ENCODE measurements at places on chromosomes 7 and 10.

DNA sequence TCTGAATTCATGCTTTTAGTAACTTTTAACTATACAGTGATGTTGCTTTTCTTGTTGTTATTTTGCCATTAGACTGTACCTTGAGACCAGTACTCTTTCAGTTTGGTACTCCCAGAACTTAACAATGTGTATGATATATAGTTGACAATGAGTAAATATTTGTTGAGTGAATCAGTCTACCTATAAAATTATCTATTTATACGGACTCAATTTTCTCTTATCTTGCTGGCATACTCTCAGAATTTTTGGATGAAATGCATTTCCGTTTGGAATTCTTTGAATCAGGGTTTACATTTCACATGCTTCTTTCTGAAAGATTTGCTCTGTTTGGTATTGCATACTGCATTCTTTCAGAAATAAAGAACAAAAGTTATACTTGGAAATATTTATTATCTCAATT, 47.8 kb upstream of the LRRC17 start:
- no peak for DNase-seq

DNA sequence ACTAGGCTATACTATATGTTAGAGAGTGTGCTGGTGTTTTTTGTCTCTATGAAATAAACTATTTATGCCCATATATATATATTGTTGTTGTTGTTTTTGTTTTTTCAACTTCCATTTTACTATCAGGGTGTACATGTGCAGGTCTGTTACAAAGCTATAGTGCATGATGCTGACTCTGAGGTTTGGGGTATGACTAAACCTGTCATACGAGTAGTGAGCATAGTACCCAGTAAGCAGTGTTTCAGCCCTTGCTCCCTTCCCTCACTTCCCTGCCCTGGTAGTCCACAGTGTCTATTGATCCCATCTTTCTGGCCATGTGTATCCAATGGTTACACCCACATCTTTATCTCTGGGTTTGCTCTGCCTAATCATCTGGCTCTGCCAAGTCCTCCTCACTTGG, 101.8 kb downstream of the FAS start:
- no peak for DNase-seq

GRCh38 chr10:61410353-61411070, 42.7 kb downstream of the TMEM26 start:
- DNase-seq, result no peak

- no peak for DNase-seq
Measured at GRCh38 chr7:40509287-40509996, 374.6 kb downstream of the SUGCT start.

GRCh38 chr10:3786295-3787015, 1.4 kb upstream of the KLF6 start:
- DNase-seq, result no peak

DNA sequence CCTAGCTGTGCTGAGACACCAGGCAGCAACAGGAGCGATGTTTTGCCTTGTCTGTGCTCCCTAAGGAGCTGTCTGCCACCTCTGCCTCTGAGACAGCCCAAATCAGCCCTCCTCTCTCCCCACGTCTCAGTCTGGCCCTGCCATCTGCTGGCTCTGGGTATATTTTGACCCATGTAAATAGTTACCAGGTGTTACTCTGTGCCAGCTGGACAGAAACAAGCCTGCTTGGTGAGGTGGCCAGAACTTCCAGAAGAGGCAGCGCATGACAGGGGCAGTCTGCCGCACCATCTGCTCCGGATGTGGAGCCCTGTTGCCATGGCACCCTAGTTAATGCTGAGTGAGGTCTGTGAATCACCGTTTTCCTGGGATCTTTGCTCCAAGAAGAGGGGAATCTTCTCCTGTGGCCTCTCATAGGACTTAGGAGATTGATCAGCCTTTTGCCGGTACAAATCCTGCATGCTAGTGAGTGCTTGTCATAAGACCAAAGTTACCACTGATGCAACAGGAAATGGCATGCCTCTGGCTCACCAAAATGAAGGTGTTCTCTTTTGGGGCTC, 31.8 kb downstream of the GSTO2 start:
- DNase-seq, result peak; percentile 18

DNA sequence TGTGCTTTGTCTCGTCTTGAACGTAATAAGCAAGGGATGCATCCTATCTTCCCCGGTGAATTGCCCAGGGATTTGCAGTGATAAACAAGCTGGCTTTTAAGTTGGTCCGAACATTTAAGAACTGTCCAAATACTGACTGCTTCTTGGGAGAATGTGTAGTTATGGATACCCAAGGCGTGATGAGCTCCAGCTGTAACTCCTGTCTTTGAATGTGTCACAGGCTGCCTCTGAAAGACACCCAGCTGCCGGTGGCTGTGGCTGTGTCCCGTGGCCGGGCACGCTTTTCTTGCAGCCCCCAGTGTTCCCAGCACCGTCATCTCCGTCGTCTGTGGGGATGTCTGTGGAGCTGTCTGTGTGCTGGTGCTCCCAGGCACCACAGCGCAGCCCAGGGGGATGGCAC, 118.1 kb downstream of the GLRX3 start:
- no peak for DNase-seq

- no peak for DNase-seq
Measured at GRCh38 chr7:152894295-152895170, 135.0 kb downstream of the ACTR3B start.

- no peak for DNase-seq
Measured at GRCh38 chr7:108561047-108561619, 8.4 kb downstream of the THAP5 start.

GRCh38 chr10:117539903-117540639, 2.5 kb upstream of the EMX2 start:
- no peak for DNase-seq

DNA sequence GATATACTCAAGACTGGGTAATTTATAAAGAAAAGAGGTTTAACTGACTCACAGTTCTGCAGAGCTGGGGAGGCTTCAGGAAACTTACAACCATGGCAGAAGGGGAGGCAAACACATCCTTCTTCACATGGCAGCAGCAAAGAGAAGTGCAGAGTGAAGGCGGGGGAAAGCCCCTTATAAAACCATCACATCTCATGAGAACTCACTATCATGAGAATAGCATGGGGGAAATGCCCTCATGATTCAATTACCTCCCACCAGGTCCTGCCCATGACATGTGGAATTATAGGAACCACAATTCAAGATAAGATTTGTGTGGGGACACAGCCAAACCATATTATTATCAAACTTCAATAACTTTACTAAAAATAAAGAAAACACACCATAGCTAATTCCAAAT, 30.4 kb upstream of the JAZF1 start:
- DNase-seq, result no peak

DNA sequence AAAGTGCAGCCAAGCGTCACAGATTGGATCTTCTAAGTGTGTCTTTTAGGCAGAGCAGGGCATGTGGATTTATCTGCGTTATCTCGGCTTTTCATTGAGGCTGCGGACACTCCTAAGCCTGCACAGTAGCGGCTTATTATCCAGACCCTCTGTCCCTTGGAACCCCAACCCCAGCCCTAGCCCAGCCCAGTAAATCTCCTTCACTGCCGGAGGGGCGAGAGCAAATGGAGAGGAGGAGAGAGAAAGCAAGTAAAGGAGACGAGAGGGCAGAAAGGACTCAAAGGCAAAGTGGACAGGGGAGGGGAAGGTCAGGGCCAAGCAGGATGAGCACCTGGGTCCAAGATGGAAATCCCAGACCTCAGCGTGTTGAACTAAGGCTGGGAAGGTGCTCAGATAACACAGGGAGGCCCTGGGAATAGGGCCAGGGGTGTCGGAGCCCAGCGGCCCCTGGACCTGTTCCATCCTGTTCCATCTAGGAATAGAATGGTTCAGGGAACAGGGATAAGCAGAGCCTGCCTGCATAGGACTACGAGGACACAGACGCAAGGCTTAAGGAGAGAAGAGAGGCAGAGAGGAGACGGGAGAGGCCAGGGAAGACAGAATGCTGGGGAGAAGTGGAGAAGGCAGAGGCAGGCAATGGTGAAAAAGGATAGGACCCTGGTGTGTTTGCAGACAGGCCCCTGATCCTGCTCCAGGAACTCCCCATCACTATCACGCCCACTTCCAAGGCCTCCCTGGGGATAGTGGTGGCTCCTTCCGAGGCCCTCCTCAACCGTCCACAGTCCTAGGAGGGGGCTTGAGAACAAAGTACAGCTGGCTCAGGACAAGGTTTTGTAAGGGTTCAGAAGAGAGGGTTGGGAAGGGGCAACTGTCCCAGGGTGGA, 99.6 kb downstream of the CHST15 start:
- no peak for DNase-seq

GRCh38 chr7:2661602-2662272, 26.3 kb upstream of the AMZ1 start:
- DNase-seq, result no peak

DNA sequence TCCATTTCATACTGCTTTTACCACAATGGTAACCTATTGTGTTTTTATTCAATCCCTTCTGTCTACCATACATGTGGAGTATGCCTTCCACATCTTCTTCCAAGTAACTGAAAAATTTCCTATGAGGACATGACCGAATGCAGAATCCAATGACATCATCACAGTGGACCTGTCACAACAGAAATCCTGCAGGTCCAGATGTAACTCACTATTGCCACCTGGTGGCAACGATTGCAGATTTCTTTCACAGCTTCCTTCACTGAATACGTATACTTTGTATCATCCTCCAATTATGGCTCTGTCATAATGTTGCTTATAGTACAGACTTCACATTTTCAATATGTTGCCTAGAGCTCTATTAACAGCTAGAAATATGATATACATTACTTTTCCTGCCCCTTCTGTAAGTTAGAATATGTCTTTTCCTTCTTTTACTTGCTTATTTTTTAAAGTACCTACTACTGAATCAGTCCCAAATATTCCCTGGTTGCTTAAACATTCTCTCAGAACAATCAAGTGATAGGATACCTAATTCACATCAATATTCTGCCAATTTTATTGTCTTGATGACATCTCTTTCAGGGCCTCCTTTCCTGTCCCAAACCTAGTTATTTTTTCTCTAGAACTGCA, 45.4 kb downstream of the SLC13A1 start:
- no peak for DNase-seq

GRCh38 chr7:28408105-28408959, 4.0 kb upstream of the CREB5 start:
- DNase-seq, result no peak

DNA sequence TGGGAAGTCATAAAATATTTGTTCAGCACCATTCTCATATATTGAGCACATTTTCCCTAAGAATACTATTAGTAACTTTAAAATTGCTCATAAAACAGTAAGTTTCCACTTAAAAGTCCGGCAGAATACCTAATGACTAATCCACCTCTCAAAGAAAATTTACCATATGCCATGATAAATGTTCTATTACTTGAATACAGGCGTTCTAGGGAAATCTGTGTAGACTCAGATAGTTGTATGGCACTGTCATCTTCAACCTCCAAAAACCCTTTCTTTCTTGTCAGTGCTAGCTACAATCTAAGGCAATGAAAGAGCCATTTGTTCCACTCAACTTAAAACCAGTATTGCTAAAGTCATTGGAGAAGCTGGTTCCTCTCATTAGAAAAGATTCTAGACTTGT, 7.3 kb downstream of the GPR37 start:
- DNase-seq, result no peak

- DNase-seq, result no peak
Measured at GRCh38 chr7:135803143-135803542, 54.5 kb upstream of the FAM180A start.

DNA sequence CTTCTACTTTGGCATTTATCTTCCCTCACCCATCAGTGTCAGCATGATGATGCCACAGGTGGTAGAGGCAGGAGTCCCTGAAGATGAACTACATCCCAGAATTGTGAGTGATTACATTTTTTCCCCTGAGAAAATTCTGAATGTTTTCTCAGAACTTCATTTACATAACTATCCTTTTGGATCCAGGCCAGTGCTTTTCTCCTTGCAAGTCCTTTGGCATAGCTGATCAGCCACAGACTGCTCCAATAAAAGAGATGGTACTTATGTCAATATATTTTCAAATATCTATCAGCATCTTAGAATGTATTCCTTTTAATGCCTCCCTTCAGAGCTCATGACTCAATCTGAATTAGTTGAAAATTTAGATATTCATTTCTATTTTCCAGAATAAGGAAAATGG, 135.5 kb downstream of the IQUB start:
- no peak for DNase-seq

- DNase-seq, result no peak
Measured at GRCh38 chr7:120467676-120468075, 194.7 kb downstream of the KCND2 start.

DNA sequence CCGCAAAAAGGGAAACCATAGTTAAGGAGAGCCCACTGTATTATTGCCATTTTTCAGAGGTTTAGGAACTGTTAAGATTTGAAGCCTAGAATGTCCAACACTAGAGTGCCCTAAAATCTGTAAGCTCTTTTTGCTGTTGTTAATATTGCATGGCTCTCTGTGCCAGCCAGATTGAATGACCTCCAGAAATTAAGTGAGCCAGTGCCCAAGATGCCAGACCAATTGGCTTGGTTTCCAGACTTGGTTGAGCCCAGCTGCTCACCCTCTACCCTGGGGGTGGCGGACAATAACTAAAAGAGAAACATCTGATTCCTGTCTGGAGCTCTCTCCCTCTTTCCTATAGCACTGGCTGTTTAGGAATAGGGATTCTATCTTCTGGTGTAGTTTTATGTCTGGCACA, 340.1 kb downstream of the PHF14 start:
- no peak for DNase-seq

- DNase-seq, result no peak
Measured at GRCh38 chr7:17681965-17682364, 258.3 kb downstream of the SNX13 start.

GRCh38 chr10:91944880-91945630, 21.5 kb downstream of the BTAF1 start:
- DNase-seq, result no peak

DNA sequence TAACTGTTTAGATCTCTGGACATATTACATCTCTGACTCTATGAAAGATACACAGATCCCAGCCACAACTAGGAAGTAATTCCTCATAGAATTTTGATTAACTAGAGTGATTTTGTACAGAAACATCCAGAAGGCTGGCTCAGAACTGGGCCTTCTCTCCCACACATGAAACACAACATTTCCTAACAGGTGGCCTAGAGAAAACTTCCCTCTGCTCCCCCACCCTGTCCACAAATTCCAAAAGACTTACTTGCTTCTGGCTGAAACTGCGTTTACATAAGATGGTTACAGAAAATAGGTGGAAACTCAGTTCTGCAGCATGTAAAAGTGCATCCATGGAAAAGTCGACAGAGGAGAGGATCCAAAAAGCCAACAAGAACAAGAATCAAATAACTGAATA, 132.9 kb downstream of the FZD1 start:
- DNase-seq, result no peak

GRCh38 chr10:30491916-30492515, 58.0 kb downstream of the MAP3K8 start:
- no peak for DNase-seq

- no peak for DNase-seq
Measured at GRCh38 chr7:114649689-114650088, 235.1 kb downstream of the FOXP2 start.

GRCh38 chr7:19491371-19491770, 217.5 kb downstream of the POLR1F start:
- no peak for DNase-seq

GRCh38 chr7:143462045-143462444, 15.6 kb upstream of the TAS2R41 start:
- DNase-seq, result no peak

DNA sequence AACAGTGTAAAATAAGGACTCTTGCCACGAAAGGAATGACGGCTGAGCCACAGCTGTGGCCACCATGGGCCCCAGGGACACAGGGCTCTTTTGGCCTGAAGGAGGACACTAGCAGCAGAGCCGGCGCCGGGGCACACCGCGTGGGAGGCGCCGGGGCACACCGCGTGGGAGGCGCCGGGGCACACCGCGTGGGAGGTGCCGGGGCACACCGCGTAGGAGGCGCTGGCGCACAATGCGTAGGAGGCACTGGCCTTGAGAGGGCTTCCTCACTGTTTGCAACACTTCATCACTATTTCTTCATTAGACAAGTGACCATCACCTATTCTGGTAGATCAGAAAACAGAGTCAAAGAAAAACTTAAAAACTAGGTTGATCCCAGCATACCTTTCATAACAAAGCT, 23.4 kb downstream of the ESYT2 start:
- DNase-seq, result no peak
